ENCODE measurements at places on chromosomes 5 and 9.

GRCh38 chr5:5695266-5695665, 272.8 kb downstream of the ICE1 start:
- no peak for DNase-seq

GRCh38 chr9:29958469-29958868, 2385.2 kb upstream of the C9orf72 start:
- DNase-seq, result no peak

GRCh38 chr5:7376871-7377270, 19.1 kb upstream of the ADCY2 start:
- no peak for DNase-seq

GRCh38 chr5:73274881-73275663, 102.1 kb downstream of the TMEM174 start:
- no peak for DNase-seq

- DNase-seq, result no peak
Measured at GRCh38 chr5:156450778-156451177, 123.8 kb downstream of the SGCD start.

GRCh38 chr9:77162366-77162765, 15.0 kb upstream of the VPS13A start:
- no peak for DNase-seq

- no peak for DNase-seq
Measured at GRCh38 chr9:81579381-81579780, 110.0 kb downstream of the TLE1 start.

- DNase-seq, result no peak
Measured at GRCh38 chr5:79642210-79642609, 30.0 kb downstream of the TENT2 start.

GRCh38 chr5:17432569-17432968, 65.5 kb upstream of the TAF11L2 start:
- DNase-seq, result no peak

- peak; percentile 91 for DNase-seq
Measured at GRCh38 chr9:137236238-137236935, 4.7 kb upstream of the TUBB4B start.

- no peak for DNase-seq
Measured at GRCh38 chr5:150600616-150601490, 39.6 kb upstream of the SYNPO start.

DNA sequence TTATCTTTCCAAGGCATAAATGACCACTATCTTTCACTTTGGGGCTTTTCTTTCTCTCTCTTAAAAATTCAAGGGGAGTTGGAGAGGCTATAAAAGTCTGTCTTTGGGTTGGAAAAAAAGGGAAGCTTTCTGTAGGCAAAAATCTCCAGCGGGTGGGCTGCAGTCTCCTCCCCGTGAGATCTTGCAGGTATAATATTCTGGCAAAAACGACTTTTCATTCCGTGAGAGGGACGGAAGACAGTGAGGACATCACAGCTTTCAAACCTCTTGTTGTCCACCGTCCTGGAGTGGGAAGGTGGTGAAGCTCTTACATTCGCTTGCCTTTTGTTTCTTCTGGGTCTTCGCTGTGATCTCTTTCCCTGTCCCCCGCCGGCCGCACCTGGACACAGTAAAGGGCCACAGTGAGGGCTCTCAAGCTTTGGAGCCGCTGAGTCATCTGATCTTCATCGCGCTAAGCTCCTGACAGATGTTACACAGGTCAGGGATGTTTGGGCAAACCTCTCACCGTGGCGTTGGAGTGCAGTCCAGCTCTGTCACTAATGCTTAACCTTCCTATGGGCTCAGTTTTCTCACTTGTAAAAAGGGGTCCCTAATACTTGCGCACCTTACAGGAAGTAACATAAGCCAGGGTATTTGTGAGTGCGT, 61.9 kb upstream of the MEGF10 start:
- no peak for DNase-seq

DNA sequence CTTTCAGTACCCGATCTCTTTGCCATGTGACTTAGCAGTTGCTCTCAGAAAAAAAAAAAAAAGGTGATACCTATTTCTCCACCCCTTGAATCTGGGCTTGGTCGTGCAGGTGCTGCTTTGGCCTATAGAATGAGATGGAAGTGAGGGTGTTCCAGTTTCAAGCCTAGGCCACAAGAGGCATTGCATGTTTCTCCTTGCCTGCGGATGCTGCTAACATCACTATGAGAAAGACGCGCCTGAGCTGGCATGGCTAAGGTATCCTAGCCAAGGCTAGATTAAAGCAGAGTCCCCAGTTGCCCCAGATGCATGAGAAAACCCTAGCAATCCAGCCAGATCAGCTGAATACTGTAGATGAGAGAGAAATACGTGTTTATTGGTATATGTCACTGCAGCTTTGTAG, 14.7 kb upstream of the CSF1R start:
- no peak for DNase-seq

- DNase-seq, result no peak
Measured at GRCh38 chr9:130418776-130419175, 26.0 kb upstream of the ASS1 start.

DNA sequence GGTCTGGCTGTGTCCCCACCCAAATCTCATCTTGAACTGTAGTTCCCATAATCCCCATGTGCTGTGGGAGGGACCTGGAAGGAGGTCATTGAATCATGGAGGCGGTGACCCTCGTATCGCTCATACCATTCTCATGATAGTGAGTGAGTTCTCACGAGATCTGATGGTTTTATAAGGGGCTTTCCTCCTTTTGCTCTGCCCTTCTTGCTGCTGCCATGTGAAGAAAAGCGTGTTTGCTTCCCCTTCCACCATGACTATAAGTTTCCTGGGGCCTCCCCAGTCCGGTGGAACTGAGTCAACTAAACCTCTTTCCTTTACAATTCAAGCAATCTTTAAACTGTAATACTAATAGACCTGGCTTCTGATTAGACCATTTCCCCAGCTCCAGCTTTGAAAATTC, 92.2 kb upstream of the SARDH start:
- no peak for DNase-seq

DNA sequence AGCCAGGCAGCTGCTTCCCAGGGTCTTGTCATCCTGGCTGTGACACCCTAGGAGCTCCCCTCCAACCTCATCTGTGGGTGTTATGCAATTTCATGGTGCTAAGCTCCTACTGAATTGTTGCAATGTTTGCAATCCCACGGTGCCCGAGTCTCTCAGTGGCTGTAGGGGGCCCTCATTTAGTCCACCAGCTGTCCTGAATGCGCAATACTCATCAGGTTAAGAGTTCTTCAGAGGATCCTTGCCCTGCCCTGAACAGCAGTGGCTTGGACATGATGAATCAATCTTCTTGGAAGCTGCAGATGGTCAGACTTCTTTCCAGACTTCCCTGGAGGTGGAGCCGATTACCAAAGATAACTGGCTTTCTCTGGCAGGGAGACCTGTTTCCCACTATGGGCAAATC, 584.1 kb downstream of the CCDC171 start:
- no peak for DNase-seq

DNA sequence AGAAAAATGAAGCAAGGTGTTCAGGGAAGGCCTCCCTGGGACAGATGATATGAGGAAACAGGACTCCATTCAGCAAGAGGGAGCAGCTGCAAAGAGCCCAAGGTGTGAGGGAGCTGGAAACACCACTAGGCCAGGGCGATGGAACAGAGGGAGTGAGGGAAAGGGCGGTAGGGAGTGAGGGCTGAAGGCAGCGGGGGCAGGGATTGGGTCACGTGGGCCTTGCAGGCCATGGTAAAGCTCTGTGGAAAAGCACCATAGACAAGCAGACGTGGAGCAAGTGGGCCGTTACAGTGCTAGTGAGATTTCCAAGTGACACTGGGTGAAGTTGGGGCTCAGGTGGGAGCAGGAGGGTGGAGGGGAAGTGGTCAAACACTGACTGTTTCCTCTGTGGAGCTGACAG, 10.8 kb upstream of the PRRC1 start:
- DNase-seq, result no peak

DNA sequence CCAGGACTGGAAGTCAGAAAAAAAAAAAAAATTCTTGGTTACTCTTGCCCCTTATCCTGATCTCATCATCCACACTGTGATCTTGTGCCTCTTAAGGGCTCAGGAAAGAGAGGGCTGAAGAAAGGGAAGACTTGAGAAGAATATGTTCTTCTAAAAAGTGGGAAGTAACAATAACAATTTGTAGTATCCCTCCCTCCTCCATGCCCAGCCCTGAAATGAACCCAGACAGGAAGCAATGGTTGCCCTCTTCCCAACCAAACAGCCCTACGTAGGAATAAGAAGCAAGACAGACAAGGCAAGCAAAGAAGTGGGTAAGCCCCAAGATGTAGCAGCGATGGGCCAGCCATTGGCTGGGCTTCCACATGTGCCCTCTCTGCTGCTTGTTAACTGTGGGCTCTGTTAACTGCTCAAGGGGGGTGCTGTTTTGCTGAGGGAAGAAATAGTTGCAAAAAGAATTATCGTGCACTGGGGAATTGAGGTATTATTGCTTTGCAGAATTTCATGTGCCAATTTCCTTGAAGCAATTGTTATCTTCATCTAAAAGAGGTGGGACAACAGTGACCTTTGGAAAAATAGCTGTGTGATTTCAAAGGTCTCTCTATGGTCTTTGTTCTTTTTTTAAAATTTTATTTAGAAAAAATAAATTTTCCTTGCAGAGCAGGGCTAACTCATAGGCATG, 146.6 kb upstream of the PCA3 start:
- DNase-seq, result no peak

GRCh38 chr9:94289691-94290090, 30.6 kb downstream of the ZNF169 start:
- no peak for DNase-seq

DNA sequence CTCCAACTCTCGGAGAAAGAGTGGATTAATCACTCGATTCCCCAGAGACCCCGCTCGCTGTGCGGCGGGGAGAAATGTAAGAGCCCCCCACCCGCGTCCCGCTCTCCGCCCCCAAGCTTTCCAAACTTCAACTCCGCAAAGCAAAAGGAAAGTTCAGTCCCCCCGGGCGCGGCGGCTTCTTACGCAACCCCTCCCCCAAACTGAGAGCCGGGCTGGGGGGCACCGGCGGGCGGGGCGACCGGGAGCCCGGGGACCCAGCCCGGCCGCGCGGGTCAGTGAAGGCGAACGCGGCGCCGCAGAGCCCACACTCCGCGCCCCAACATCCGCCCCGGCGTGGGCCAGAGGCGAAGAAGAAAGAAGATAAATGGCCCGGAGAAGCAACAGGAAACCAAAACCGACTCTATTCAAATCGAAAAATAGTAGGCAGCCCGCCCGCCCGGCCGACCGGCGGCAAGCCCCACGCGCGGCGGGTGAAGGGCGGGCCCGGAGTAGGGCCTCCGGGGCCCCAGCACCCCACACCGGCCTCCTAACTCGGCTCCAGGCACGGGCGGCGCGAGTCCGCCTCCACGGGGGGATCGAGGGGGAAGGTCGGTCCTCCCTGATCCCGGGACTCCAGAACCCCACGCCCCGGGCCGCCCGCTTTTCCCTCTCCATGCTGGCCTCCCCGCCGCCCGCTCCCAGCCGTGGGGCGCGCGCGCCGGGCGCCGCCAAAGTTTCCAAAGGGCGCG, 720 bp downstream of the NOTCH1 start:
- DNase-seq, result peak; percentile 47

- no peak for DNase-seq
Measured at GRCh38 chr9:124770359-124771020, 621 bp downstream of the NR6A1 start.

DNA sequence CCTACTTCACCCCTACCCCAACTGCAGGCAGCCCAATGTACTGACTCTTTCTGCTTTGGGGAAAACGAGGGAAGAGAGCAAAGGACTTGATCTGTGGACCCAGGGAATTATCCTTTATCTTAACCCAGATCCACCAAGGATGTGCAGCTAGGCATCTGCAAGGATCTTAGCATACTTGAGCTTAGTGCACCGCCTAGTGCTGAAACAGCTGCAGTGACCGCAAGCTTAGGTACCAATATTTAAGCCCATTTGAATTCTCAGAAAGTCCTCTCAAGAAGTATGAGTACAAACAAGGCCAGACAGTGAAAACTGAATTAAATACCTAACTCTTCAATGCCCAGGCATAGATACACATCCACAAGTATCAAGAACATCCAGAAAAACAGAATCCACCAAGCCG, 576.7 kb upstream of the ADAMTS16 start:
- DNase-seq, result no peak

GRCh38 chr9:27348785-27349697, 52.1 kb upstream of the EQTN start:
- no peak for DNase-seq

- DNase-seq, result no peak
Measured at GRCh38 chr5:72557167-72558045, 50.2 kb upstream of the ZNF366 start.

GRCh38 chr9:93582115-93582514, 5.7 kb downstream of the PHF2 start:
- DNase-seq, result no peak

GRCh38 chr5:112975721-112976431, 722 bp upstream of the DCP2 start:
- DNase-seq, result no peak

DNA sequence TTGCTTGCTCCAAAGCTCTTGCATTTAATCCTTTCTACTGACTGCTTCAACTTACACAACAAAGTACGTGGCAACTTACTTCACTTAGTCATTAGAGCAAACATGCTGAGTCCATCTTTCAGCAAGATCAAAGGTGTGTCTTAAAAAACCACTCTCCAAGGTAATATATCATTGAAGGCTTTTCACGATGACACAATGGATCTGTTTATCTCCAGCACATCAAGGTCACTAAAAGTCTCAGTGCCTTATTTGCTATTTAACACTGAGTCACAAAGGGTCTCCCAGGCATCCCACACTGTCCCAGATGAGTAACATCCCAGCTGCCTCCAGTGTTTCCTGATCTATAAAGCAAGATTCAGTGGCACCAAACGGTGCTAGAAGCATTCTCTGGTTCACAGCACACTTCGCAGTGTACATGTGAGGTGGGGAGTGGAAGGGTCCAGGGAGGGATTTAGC, 3.7 kb upstream of the CLK4 start:
- DNase-seq, result no peak

- DNase-seq, result no peak
Measured at GRCh38 chr5:40521925-40522324, 157.8 kb upstream of the PTGER4 start.

GRCh38 chr5:118468085-118468484, 520.3 kb downstream of the DTWD2 start:
- DNase-seq, result no peak
